ENCODE measurements at places on chromosomes 2 and 18.

- DNase-seq = no peak
Measured at GRCh38 chr2:148538375-148538774, 106.2 kb upstream of the EPC2 start.

- peak; percentile 44 for DNase-seq
Measured at GRCh38 chr2:239780236-239780994, 244.7 kb downstream of the NDUFA10 start.

- DNase-seq = peak; percentile 67
Measured at GRCh38 chr18:6382963-6383362, 31.7 kb downstream of the L3MBTL4 start.

DNA sequence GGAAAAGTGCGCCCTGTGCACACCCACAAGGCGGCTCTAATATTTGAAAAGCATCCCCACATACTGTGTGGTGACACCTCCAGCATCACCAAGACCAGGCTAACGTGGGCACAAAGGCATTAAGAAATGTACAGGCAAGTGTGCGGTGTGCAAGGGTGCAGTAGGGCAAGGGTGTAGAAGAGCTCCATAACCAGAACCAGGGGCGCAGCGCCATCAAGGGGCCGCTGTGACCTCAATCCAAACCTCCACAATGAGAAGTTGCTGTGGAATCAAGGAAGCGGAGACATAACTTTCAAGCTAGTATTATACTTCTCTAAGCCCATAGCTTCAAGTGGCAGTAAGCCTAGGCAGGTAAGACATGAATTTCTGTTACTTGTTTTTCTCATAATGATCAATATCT is 13.0 kb downstream of the L3MBTL4 start:
- DNase-seq = peak; percentile 61

DNA sequence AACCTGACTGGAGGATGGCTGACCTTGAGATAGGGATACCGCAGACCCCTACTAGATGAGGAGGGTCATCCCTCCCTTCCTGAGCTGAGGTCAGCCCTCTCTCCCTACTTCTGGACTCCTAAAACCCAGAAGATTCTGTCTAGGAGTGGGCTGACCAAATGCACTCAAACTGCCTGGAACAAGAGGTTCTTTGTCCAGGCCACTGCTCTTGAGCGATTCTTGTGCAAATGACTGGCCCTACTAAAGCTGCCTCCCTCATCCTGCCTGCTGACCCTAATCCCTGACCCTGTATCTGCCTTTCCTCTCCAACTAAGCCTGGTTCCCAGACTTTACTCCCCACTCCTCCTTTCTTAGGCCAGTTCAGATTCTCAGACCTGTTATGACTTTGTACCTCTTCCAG is 56.2 kb downstream of the EFR3B start:
- no peak for DNase-seq
